CD4-positive, alpha-beta T cell treated with Interleukin-1 beta for 1 hour (primary cell): ENCODE measurements at places on chromosomes 4 and X.
A peak's percentile ranks its signal among the peaks of the same experiment; 100 is the strongest.

DNA sequence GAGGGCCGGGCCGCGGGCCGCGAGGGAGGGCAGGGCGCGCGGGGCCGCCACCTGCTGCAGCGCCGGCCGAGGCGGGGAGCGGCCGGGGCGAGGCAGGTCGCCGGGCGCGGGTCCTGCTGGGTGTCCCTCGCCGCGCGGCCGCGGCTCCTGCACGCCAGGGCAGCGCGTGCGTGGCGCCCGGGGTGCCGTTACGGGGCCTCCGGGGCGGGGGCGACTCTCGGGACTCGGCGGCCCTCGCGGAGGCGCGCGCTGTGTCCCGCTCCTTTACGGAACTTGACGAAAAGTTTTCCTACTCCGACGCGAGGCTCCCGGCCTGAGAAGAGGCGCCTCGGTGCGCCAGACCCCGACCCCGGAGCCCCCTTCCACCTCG, 329 bp downstream of the TBC1D14 start:
- DNase-seq, result no peak

- no peak for DNase-seq
Measured at GRCh38 chr4:55880652-55881280, 27.3 kb downstream of the EXOC1 start.

GRCh38 chr4:48234575-48234974, 35.1 kb downstream of the TEC start:
- no peak for DNase-seq

- no peak for DNase-seq
Measured at GRCh38 chrX:31200430-31200829, 128.6 kb upstream of the FTHL17 start.

- DNase-seq, result no peak
Measured at GRCh38 chrX:7446815-7447214, 298.9 kb upstream of the PUDP start.

GRCh38 chr4:41426539-41426938, 111.4 kb upstream of the LIMCH1 start:
- DNase-seq, result no peak

- no peak for DNase-seq
Measured at GRCh38 chrX:14354521-14354920, 174.8 kb upstream of the GLRA2 start.

- DNase-seq, result no peak
Measured at GRCh38 chrX:10574663-10575062, 45.7 kb downstream of the MID1 start.

DNA sequence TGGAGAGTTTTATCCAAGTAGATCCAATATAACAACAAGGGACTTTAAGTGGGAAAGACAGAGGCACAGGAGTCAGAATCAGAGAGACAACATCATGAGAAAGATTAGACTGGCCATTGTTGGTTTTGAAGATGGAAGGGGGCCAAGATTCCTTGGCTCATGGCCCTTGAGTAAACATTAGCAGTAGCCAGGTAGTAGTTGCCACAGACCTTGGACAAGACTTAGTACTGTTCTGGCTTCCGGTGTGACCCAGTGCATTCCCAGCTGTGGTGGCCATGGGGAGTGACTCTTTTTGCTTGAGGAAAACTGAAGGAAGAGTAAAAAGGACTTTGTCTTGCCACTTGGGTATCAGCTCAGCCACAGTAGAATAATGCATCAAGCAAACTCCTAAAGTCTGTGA, 462.2 kb upstream of the CPXCR1 start:
- DNase-seq, result no peak

DNA sequence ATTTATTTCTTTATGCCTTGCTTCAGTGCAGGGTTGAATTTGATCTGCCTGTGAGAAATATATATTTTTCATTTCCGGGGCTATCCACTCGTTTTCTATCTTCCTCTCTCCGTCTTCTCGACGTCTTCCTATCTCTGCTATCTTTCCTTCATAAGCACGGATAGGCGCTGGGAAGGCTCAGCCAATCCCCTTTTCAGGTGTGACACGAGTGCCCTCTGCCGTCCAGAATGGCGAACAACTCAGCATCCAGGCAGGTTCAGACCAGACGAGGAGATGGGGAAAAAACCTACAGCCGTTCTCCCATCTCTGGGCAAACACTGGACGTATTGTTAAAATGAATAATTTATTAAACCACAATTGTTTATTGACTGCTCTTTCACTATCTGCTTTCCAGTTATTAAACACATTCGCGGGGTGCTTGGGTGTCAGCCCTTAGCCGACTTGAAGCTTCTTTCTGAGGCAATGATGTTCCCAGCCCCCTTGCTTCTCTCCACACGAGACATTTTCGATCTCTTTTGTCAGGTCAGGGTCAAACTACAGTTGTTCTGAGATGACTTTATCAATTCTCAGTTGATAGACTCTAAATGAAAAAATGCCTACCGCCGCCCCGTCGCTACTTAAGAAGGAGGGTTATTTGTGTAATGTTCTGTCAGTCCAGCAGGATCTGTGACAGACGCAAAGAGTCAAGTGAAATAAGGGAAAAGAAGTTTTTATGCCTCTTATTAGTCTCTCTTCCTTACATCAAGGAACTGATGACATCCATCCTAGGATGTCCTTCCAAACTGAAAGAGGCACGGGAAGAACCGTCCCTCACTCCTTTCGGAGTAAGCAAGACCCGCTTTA, 96.3 kb upstream of the NOCT start:
- peak; percentile 24 for DNase-seq

GRCh38 chr4:138438608-138439007, 196.5 kb upstream of the SLC7A11 start:
- DNase-seq, result no peak

GRCh38 chrX:118569676-118570075, 74.1 kb downstream of the DOCK11 start:
- DNase-seq, result no peak

DNA sequence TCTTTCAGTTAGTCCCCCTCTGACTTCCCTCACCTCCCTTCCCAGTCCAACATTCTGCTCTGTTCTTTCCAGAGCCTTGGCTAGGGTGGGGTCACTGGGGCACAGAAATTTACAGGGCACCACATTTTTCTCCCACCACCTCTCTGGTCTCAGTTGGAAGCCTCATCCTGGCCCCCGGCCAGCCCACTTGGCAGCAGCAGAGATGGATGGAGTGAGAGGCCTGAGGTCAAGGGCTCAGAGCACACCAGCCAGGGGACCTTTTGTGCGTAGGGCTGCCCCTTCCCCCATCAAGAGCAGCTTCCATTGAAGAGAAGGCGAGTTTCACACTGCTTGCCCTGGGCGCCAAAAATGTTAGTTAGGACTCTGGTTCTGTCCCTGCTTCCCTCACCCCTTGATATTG, 230.9 kb downstream of the SOX3 start:
- no peak for DNase-seq

DNA sequence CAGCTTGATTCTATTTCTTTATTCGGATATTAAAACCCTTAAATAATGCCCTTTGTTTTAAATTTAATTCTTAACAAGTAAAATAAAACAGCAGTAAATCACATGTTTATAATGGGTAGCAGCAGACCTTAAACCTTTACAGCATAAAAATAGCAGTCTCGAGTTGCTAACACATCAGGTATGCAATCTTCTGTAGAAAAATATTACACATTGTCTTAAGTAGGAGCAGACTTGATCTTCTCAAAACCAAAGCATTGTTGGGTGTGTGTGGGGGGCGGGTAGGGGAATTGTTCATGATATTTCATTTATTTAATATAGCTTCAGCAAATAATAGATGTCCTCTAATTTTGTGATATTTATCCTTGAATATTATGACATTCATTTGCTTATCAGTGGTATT, 331.4 kb downstream of the PCDH7 start:
- no peak for DNase-seq

DNA sequence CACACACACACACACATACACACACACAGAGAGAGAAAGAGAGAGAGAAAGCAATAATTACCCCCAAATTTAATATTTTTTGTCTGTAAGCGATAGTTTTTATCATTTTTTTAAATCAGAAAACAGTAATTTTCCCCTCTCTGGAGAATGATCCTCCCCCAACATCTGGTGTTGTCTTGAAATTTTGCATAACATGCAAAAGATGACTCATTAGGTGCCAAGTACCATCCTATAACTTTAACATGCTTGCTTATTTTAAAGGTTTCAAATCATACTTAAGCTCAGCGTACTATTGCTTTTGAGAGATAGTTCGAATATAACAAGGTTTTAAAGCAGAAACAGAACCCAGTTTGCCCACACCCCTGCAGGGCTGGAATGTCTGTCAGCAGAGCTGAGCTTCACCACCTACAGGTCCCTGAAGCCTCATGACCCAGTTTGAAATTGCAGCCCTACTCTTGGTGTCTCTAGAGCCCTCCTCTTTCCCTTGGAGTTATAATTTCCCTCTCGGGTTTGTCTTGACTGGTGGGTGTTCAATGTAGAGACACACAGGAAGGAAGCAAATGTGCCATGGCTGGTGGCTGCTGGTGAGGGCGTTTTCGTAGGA, 175.0 kb upstream of the HS3ST1 start:
- DNase-seq, result no peak

DNA sequence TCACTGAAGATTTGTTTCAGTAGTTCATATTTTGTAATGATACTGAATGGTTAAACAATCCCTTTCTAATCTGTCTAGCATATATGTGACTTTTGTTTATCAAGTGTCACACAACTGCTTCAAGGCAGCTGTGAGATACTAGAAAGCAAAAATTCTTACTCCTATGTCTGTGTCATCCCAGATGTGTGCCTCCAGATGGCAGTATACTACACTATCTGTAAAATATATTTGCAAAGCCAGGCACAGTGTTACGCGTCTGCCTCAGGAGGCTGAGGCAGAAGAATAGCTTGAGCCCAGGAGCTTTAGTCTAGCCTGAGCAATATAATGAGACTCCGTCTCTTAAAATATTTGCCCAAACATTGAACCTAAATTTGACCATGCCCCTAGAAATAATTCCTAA, 4.0 kb downstream of the NUDT10 start:
- DNase-seq, result peak; percentile 13

GRCh38 chrX:147847999-147848398, 63.7 kb upstream of the FMR1 start:
- no peak for DNase-seq

DNA sequence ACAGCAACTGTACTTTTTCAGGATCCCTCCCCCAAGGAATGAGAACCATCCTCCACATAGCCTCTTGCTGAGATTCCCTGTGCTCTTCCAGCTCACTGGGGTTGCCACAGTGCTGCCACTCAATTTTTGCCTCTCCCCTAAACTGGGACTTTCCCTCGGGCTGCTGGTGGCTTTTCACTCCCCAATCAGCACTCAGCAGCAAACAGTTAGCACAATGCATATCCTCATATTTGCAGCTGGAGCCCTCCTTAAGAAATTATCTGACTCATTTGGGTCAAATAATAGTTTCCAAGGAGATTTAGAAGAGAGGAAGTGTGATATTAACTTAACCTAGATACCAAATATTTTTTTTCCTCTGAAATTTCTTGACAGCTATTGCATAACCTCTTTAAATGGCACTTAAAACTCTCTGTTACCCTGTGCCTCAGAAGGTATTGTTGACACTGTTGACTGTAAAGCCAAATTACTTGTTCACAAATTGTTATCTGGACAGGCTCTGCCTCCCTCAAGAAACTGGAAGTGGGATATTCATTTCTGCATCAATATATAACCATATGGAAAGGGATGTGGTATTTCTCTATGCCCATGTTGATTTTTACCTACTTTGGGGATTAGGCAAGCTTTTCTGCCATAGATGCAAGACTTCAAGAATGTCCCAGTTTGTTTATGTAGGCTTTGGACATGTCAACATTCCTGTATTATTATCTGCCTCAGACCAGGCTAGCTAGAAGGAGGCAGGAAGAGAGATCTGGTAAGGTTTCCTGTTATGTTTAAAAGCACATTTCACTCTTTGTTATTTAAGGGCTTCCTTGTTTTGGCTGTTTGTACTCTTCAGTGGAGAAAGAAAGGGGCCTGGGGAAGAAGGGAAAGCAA, 58.0 kb downstream of the SEPTIN11 start:
- peak; percentile 51 for DNase-seq

- no peak for DNase-seq
Measured at GRCh38 chr4:54484383-54484782, 173.4 kb upstream of the KIT start.

DNA sequence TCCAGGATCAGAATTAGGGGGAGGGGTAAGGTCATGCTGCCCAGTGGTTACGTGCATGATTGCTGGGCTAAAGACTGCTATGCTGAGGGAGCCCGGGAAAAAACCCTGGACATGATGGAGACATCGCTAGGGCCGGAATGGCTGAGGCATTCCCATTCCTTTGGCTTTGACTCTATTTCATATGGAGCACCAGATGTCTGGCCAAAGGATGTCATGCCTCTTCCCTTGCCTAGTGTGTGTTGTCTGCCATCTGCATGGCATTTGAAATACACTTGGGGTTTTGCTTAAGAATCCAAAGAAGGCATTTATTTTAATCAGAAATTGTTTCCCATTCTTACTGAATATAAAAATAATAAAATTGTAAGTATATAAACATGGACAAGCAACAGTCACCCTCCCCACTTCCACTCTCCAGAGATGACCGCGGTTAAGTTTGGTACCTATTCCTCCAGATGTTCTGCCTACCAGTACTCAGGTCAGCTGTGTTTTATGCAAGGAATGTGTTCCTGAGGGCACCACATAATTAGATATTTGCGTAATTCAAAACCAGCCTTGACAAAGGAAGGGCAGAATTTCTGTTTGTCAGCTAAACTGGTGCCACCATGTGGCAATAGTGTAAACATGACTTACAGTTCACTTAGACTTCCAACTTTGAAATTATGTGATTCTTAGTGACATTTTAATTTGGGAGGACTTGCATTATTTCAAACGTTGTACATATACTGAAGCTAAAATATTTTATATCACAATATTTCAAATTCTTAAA, 105.9 kb downstream of the CT47B1 start:
- DNase-seq, result peak; percentile 11

DNA sequence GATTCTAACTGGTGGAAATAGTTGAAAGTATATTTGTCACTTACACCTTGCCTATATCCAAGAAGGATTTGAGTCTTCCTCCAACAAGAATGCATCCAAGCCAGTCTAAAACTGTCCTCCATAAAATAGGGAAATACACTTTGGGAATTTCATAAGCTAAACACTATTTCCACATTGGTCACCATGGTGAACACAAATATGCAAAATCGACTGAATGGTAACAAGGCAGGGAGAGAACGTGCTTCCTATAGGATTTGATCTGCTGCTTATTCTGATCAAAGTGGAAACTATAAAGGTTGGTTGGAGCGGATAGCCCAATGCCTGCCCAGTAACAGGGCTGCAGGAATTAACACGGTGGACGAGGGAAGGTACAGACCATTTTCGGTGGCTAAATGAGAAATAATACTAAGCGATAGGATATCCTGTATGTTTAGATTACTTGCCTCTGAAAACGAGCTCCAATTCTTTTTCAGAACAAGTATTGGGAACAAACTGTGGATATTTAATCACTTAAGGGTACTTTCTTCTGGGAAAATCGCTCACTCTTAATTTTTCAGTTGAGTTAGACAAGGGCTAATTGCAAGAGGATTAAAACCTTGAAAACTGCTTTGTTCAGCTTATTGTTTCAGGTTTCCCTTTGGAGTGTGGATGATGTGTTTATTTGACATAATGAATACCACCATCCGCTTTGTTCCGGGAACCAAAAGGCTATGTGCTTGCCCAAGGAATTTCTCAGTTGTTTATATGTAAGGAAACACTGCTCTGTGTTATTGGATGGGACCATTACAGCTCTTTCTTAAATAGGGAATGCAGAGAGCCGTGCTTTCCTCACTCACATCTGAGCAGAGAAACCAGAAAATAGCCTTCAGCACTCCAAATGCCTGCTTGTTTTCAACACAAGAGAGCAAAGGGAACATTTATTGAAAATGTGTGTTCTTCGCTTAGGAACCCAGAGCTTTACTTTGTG, 194.4 kb downstream of the CBR4 start:
- DNase-seq, result no peak
